ENCODE measurements at places on chromosomes 3 and 15. TPM values are rescaled to one million over a fixed set of nuclear protein-coding genes. Genes with fewer than 3 reads are reported as not detected.

DNA sequence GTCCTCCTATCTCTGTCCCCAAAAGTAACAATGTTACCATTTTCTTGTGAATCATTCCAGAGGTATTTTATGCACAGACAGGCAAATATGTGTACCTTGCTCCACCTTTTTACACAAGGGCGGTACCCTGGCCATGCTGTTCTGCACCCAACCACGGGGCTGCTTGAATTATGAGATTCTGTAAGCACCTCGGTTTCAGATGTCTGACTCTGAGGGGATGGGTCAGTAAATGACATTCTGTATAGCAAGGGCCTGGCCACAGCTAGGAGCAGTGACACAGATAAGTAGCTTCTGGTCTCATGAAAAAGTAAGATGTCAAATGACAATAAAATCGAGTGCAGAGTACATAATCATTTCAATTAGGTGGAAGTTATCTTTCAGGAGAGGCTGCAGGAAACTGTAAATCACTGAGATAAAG lies 30.4 kb upstream of the FLNB start:
- DNase-seq = no peak

GRCh38 chr15:91184441-91184840 lies 84.4 kb downstream of the SV2B start:
- DNase-seq = no peak

- peak; percentile 10 for DNase-seq
Observed at GRCh38 chr15:101320501-101321052, 25.5 kb upstream of the SNRPA1 start.

ZBED2 gene
- not detected for total RNA-seq

PLIN1 gene
- 277 TPM for total RNA-seq

DNA sequence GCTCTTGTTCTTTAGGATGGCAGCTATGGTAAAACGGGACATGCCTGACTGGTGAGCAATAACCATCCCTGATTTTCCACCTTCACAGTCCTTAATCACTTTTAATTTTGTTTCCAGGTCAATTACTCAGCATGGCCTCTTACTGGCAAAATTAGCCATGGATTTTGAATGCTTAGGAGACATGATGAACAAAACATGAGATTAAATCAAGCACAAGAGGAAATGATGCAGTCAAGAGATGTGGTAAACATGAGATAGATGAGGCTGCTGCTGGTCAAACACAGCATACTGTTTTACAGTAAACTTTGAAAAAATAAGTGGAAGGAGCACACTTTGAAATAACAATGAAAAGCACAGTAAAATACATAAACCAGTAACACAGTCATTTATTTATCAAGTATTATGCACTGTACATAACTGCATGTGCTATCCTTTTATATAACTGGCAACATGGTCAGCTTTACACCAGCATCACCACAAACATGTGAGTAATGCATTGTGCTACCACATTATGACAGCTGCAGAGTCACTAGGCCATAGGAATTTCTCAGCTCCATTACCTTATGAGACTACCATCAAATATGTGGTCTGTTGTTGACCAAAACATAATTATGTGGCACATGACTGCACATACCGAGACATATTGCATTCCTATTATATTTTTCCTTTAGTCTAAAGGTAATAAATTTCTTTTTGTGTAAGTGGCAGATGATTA lies 30.1 kb upstream of the ZNF502 start:
- no peak for DNase-seq

MKRN3 gene
- 0.26 TPM for total RNA-seq

GRCh38 chr3:10485380-10485779 lies 20.0 kb downstream of the ATP2B2 start:
- DNase-seq = no peak

DNA sequence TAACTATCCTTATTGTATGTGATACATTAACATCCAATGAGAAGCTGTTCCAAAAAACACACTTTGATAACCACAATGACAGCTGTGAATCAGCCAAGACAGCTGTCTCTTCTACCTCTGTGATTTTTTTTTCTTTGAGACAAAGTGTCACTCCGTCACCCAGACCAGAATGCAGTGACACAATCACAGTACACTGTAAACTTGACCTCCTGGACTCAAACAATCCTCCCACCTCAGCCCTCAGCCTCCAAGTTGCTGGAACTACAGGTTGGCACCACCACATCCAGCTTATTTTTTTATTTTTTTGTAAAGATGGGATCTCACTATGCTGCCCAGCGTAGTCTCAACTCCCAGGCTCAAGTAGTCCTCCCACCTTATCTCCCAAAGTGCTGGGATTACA lies 73.5 kb upstream of the TMCO5A start:
- DNase-seq = no peak

ZKSCAN7 gene
- 3.3 TPM for total RNA-seq

DNA sequence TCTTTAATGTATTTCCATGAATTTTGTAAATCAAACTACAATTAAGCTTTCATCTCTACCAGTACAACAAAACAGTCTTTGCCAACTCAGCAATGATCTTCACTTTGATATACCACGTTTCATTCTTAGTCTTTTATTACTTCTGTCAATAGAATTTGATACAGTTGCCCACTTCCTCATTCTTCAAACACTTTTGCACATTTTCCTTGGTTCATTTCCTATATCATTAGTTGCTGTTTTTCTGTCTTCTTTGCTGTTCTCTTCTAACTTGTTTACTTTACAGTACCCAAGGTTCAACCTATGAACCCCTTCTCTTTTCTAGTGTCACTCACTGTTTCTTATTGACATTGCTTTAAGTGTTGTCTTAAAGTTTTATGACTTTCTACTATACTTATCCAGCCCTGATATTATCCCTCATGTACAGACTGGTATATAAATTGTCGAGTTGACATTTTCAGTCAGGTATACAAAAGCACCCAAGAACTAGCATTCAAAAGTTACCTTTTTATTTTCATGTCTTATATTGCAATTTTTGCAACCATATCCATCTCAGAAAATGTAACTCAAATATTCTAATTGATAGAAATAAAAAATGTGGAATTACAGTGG lies 903.1 kb downstream of the NSUN3 start:
- DNase-seq = no peak

- DNase-seq = no peak
Observed at GRCh38 chr3:11212299-11212608, 58.0 kb downstream of the HRH1 start.

DNA sequence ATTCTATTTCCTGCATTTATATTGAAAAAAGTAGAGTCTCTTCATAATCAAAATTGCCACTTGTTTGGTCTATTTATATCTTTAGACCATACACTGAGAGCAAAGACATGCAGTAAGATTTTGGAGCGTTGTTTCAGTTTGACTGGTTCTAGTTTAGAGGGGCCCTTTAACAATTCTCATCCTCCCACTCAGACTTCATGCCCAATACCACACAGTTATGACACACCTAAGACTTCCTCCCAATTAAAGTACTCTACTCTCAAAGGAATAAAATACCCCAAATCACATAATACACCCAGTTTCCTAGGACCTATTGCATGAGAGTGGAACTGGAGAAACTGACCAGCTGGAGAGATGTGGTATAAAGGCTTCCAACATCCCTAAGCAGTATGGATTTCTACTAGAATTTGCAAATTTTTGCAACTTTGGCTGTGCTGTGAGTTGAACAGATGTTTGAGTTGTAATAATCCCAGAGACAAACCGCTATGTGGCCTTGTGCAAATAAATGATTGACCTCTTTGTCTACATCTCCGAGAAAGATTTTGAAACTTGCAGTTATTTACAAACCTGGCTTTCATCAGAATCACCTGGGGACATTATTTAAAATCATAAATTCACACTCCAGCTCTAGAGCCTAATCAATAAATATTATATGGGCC lies 170.0 kb upstream of the ROBO2 start:
- no peak for DNase-seq

HYAL1 gene
- total RNA-seq = 20.4 TPM

- DNase-seq = no peak
Observed at GRCh38 chr3:56999547-56999946, 60.9 kb upstream of the SPATA12 start.

- DNase-seq = no peak
Observed at GRCh38 chr3:48894516-48894915, 4.2 kb downstream of the SLC25A20 start.

GRCh38 chr15:33515121-33515520 lies 204.4 kb downstream of the RYR3 start:
- DNase-seq = no peak

DNA sequence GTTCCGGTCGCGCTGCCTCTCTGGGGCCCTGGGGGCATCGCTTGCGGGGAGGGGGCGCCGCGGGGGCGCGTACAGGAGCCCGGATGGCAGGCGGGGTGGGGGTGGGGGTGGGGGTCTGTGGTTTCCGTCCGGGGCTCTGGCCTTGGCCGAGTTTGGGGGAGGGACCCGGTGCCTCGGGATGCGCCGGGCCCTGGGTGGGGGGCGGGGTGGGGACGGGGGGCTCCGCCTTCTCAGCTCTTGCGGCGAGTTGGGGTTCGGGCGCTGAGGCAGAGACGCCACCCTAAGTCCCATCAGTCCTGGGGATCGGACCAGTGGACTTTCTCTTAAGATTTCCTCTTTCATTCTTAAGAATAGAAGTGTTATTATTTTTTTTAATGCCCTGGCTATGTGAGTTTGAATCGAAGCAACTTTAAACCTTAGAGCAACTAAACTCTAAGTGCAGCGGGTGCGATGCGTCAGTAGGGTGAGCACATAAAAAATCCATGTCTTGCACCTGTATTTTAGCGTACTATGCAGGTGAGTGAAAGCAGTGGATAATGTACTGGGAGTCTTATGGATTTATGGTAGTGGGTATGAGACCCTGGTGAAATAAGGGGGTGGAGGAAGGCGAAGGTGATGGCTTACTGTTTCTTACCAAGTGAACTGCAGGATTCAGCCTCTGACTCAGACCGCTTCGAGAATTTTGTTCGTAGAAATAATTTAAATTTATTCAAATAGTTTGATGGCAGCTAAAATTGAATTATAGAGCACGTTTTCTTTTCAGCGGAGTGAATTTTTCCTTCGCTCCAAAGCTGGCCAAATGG lies 762 bp downstream of the CTNNB1 start:
- peak; percentile 21 for DNase-seq

DNA sequence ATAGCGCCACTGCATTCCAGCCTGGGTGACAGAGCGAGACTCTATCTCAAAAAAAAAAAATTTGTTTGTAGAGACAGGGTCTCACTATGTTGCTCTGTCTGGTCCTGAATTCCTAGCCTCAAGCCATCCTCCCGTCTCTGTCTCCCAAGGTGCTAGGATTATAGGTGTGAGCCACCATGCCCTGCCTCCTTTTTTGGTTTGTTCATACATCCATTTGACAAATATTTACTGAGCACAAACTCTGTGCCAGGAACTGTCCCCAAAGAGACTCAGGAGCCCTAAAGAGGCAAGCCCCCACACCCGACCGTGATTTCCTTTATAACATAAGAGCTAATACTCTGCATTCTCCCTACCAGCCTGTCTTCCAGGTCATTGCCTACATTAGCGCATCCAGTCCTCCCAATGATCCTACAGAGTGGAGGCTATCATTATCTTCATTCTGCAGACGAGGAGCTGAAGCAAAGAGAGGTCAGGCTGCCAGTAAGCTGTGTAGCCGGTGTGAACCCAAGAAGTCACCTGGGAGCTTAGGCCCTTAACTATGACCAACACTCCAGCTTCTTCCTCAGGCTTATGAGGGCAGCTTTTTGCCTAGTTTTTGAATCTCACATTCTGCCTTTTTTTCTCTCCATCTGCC lies 6.3 kb upstream of the PXK start:
- no peak for DNase-seq

Measured in body of pancreas (tissue), 4 donors.